ENCODE measurements at places on chromosomes 2 and 18. TPM values are rescaled to one million over a fixed set of nuclear protein-coding genes. Genes with fewer than 3 reads are reported as not detected.

- DNase-seq: no peak
These were observed 80.4 kb downstream of the SH3RF3 start for GRCh38 chr2:109209412-109209811.

GRCh38 chr2:17749753-17750438, 3.7 kb downstream of the SMC6 start:
- DNase-seq: no peak

DNA sequence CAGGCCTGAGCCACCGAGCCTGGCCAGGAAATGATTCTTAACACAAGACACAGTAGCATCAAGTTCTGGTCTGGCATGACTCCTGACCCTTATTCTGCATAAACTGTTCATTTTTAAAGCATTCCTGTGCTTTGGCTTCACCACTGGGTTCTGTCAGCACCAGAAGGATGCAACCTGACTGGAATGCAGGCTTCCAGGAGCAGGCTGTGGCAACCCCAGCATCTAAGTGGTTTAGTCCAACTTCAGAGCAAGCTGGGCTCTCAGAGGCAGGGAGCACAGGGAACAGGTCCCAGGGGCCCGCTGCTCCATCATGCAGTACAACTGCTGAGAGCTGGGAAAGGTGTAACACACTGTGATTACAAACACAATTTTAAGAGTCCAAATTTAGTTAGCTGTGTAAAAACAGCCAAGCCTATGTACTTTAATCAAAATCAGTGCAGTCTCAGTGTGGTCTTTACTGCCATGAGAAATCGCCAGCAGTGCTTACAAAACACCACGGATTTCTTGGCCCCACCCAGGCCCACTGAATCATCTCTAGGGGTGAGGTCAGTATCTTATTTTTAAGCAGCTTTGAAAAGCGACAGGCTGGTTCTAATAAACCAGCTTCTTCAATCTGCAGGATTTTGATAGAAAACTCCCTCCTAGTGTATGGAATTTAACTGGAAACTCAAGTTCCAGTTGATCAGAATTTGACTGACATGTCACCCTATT, 44.4 kb upstream of the TMEM182 start:
- DNase-seq: no peak

GRCh38 chr2:25044011-25044410, 2.1 kb downstream of the EFR3B start:
- DNase-seq: no peak

DNA sequence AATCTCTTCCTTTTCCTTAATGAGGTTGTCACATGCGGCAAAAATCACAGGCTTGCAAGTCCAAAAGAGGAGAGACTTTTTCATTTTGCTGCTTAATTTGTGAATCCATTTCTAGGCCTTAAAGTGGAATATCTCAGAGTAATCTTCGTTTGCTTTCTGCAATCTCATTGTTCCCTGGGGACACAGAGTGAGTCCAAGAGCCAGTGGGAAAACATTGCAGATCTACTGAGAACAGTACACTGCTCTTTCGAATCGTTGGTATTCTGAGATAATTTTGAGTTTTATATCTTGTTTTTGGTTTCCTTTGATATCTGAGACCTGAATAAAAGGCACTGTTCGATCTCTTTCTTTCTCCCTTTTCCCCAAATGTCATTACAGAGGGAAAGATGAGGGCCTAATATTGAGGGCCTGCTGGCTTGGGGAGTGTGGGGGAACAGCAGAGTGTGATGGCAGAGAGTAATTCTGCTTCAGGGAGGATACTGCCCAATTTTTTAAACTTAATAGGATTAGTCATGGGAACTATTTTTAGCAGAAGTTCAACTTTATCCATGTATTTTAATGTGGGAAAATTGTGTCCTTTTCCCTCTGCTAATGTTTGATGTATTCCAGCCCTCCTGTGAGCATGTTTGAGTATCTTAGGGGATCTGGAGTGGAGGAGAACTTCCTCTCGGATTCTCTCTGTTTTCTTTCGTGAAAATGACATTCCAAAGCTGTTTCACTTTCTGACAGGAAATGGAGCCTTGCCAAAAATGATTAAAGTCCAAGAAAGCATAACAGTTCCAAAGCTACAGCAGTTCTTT, 418.2 kb upstream of the ZEB2 start:
- DNase-seq: no peak

- DNase-seq: no peak
These were observed 52.0 kb downstream of the PHLPP1 start for GRCh38 chr18:62767321-62767720.

GRCh38 chr2:73995810-73996209, 11.1 kb downstream of the TET3 start:
- DNase-seq: no peak

DNA sequence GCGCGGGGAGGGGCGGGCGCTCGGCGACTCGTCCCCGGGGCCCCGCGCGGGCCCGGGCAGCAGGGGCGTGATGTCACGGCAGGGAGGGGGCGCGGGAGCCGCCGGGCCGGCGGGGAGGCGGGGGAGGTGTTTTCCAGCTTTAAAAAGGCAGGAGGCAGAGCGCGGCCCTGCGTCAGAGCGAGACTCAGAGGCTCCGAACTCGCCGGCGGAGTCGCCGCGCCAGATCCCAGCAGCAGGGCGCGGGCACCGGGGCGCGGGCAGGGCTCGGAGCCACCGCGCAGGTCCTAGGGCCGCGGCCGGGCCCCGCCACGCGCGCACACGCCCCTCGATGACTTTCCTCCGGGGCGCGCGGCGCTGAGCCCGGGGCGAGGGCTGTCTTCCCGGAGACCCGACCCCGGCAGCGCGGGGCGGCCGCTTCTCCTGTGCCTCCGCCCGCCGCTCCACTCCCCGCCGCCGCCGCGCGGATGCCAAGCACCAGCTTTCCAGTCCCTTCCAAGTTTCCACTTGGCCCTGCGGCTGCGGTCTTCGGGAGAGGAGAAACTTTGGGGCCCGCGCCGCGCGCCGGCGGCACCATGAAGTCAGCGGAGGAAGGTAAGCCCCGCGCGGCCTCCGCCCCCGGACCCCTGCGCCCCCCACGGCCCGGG, at the start of gene NFATC1:
Gene NFATC1, plus strand, starts transcription at position 170 of the 644 bp plus-strand sequence. Its CDS starts 295 bp downstream, at position 465.
- peak; percentile 76 for DNase-seq

GALR1 gene
- not detected for total RNA-seq

UGT1A3 gene
- not detected for total RNA-seq

ITGA4 gene
- total RNA-seq: 210 TPM
